ENCODE measurements at places on chromosomes 7 and 10. TPM values are rescaled to one million over a fixed set of nuclear protein-coding genes. Genes with fewer than 3 reads are reported as not detected.

DNA sequence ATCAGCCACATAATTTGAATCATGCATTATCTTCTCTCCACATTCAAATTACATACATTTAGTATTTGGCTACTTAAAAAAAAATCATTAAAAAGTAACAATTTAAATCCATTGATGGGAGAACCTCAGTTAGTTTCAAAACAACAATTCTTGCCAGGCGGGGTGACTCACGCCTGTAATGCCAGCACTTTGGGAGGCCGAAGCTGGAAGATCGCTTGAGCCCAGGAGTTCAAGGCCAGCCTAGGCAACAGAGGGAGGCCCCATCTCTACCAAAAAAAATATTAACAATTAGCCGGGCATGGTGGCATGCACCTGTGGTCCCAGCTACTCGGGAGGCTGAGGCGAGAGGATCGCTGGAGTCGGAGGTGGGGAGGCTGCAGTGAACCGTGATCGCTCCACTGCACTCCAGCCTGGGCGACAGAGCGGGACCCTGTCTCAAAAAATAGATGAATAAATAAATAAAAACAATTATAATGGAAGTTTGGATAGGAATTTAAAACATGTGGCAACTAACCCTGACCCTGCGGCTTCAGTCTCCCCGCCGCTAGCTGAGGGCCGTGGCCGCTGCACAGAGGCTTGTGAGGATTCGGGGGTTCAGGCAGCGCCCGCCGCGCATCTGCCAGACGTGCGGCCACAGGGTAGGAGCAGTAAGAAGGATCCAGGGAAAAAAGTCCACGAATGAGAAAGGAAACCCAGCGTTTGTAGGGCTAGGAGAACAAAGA lies 1.1 kb upstream of the CSGALNACT2 start:
- DNase-seq: no peak

- no peak for DNase-seq
These were observed 33.9 kb downstream of the SGPL1 start for GRCh38 chr10:70849582-70850016.

DNA sequence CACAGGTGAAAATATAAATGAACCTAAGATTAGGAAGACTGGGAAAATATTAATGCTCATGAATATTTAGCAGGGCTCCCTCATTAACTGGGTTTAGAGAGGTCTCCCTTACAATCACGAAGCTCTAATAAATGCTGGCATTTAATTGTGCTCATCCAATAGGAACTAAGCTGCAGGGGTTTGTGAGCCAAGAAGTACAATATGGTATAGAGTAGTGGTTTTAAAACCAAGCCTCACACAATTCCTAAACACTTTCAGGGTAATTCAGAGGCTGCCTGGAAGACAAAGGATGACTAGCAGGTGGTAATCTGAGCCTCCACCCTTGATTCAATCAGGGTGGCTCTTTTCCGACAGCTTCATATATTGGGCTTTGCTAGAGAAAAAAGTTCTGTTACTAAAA lies 103.3 kb downstream of the GPAM start:
- no peak for DNase-seq

GRCh38 chr10:88949912-88950837 lies 2.4 kb downstream of the ACTA2 start:
- no peak for DNase-seq

DNA sequence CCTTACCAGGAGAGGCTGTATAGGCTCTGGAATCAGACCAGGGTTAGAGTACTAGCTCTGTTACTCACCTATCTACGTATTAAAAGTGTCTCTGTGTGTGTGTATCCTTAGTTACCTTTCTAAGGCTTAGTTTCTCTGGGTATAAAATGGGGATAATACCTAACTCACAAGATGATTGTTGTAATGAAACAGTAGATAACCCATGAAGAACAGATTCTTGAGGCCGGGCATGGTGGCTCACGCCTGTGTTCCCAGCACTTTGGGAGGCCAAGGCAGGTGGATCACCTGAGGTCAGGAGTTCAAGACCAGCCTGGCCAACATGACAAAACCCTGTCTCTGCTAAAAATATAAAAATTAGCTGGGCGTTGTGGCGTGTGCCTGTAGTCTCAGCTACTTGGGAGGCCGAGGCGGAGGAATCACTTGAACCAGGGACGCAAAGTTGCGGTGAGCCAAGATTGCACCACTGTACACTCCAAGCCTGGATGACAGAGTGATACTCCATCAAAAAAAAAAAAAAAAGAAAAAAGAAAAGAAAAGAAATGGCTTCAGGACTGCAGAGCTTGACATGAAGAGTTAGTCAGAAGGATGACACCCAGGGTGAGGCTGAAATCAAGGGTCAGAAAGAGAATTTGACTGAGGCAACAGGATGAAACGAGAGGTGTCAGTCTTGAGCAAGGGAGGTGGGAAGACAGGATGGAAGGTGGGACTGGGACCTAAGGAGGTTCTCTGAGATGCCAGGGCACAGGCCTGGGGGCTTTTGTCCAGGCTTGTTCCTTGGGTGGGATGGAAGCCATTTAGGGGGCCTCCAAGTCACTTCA lies 33.4 kb downstream of the PRKAR2B start:
- DNase-seq: no peak

DNA sequence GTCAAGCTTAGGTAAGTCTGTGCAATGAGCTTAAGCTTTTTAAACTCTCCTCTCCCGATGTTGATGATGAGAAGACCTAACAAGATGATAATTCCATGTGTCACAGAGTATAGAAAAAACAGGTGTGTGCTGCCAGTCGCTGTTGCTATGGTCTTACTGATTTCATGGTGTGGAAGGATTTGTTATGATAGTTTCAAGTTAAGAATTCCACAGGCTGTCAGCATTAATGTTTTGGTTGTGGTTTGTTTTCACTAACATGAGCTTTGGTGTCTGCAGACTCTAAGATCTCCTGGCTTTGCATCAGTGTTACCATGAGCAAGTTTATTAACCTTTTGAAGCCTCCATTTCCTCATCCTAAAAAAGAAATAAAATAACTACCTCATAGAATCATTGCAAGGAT lies 123.7 kb downstream of the NSUN6 start:
- DNase-seq: no peak

The TCAF2 gene
- total RNA-seq: 0.27 TPM

DNA sequence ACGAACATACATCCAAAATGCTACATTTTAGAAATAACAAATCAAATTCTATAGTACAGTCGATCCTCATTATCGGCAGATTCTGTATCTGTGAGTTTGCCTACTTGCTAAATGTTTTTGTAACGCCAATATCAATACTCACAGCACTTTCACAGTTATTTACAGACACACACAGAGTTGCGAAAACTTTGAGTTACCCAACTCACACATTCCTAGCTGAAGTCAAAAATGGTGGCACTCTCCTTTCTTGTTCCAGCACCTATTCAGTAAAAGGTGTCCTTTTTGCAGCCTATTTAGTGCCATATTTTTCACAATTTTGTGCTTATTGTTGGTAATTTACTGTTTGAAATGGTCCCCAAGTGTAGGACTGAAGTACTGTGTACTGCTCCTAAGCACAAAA lies 161.7 kb downstream of the AKR1D1 start:
- DNase-seq: no peak

The BHLHA15 gene
- total RNA-seq: 4.3 TPM

DNA sequence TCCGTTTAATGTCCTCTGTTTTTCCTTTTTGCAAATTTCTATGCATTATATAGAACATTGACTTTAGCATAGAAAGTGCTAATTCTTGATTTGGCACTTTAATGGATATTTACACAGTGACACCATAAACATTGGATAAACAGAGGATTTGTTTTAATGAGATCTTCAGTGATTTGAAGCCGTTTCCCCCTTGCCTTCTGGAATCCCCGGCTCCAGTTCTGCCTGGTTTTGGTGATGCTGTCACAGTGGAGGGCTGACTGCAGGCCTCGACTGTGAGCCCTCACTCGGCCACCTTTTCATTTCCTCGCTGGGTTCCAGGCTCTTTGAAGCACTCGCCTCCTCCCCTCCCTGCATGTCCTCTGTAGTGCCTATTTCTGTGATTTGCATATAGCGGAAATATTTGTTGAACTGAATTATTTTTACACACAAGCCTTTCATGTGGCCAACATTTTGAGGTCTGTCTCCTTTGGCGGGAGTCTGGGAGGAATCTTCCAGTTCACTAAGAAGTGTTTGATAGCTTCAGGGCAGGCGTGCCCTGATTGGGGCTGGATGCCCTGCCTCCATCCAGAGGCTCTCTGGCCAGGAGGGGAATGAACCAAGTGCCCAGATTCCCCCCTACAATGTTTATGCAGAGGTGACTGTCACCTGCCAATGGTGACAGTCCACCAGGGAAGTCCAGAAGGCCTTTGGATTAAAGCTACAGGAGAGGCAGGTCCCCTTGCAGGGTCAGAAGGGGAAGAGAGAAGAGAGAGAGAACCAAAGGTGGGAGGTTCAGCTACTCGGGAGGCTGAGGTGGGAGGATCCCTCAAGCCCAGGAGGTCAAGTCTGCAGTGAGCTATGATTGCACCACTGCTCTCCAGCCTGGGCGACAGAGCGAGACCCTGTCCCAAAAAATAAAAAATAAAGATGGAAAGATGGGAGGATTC lies 67.5 kb downstream of the CUX1 start:
- DNase-seq: peak; percentile 91

The TMEM243 gene
- total RNA-seq: 101 TPM

The LRRD1 gene
- total RNA-seq: 0.42 TPM

- no peak for DNase-seq
These were observed 7.5 kb downstream of the MRPL43 start for GRCh38 chr10:100979791-100980272.

- no peak for DNase-seq
These were observed 103.5 kb downstream of the SND1 start for GRCh38 chr7:127755521-127755920.

DNA sequence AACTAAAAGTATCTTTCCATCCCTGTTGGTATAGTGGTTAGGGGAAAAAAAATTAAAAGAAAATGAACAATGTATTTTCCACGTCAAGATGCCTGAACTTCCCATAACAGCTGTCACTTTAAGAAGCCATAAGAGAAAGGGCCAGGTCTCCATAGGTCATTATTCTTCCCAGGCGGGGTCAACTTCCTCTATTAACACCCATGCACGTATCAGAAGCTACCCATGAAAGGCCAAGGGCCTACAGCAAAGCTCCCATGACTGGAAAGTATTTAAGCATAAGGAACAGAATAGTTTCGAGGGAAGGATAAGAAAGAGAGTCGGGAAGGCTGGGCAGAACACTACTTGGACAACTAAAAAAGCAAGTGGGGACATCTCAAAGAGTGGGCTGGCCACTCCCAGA lies 40.1 kb downstream of the RBM28 start:
- no peak for DNase-seq

GRCh38 chr7:2737771-2738540 lies 50.0 kb downstream of the AMZ1 start:
- DNase-seq: no peak

DNA sequence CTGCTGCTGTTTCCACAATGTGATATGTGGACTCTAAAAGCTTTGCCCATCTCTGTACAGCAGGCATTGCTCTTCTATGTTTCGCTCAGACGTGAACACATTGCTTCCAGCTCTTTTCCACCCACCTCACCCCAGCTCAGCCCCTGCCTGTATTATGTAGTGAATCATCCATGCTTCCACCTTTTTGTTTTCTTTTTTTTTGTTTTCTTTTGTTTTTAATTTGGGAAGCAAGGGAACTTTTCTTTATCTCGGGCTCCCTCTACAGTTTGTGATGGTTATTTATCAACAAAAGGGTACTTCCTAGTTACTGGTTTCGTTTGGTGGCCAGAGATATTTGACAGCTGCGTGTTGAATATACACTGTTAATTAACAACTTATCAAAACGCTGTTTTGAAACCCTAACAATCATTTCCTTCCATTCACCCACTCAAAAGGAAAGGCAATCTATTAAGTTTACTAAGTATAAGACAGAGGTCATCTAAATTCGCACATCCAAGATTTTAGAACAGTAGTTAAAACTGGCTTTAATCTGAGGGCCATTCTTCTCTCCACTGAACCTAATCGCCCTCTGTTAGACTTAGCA lies 127.9 kb upstream of the STK17A start:
- DNase-seq: peak; percentile 46

DNA sequence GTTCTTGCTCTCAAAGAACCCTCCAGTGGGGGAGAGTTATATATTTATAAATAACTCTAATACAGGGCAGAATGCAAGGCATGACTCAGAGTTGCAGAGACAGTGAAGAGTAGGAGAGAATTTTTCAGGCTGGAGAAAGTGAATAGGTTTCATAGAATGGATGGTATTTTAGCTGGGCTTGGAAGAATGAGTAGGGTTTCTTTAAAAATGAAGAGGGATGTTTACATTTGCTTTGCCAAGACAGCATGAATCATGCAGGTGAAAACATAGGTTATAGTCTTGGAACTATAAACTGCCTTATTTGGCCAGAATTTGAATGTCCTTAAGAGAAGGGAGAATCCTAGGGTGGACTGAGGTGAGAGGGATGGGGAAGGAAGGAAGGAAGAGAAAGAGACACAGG lies 124.8 kb downstream of the CPED1 start:
- no peak for DNase-seq

The ARHGAP12 gene
- total RNA-seq: 14.5 TPM

The SPDYE9 gene
- total RNA-seq: not detected

Measured in OCI-LY7 (cell line).